ENCODE measurements at places on chromosomes 2 and 18.

- DNase-seq = no peak
Measured at GRCh38 chr18:63159590-63159989, 160.0 kb downstream of the BCL2 start.

DNA sequence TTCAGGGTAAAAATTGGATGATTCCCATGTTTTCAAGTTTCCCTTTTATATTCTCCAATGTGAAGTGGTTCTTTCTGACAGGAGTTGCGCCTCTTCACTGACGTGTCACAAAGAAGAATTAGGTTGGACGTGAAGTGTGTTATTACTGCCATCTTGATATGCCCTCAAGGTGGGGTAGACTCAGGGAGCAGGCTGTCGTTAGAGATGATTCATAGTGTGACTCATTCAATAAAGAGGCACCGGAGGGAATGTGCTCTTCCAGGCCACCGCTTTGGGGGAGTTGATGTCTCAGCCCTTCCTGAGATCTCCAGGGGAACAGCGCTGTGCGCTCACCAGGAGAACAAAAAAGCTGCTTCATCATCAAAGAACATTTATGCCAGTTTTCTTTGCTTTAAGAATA lies 3.6 kb upstream of the DGKD start:
- no peak for DNase-seq

- DNase-seq = peak; percentile 65
Measured at GRCh38 chr2:191679818-191680600, 2.1 kb downstream of the NABP1 start.

DNA sequence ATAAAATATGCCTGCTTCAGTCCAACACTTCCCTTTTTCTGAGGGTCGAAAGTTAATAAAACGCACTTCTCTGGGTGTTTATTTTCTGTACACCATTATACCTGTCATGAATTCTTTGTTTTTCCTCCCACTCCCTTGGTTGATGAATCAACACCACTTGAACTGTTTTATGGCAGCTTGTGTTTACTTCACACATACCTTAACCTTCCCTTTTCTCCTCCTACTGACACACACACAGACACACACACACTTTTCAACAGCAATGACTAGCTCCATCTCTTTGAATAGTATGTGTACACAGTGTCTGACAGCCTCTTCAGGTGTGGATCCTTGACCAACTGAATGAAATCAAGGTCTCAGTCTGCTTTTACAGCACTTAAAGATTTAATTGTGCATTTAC lies 91.3 kb downstream of the SATB2 start:
- no peak for DNase-seq

- no peak for DNase-seq
Measured at GRCh38 chr2:189896809-189897208, 112.6 kb downstream of the PMS1 start.

DNA sequence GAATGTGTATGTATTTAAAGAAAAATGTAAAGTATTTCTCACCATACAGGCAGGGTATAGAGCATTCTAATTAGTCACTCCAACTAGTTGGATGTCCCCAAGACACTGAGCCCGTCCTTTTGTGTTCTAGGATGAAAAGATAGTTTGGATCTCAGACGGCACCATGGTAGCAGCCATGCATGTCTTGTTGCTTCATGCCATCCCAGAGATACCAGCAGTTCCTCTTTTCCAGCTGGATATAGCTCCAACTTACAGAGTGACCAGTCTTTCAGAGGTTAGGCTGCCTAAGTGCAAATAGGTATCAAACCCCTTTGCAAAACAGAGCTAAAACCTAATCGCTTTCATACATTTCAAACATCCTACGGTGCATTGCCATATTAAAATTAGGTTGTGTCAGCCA lies 275.3 kb downstream of the MTX2 start:
- no peak for DNase-seq

GRCh38 chr18:30971338-30971956 lies 71.1 kb downstream of the DSC3 start:
- no peak for DNase-seq

- no peak for DNase-seq
Measured at GRCh38 chr18:63262369-63263335, 56.9 kb downstream of the BCL2 start.

DNA sequence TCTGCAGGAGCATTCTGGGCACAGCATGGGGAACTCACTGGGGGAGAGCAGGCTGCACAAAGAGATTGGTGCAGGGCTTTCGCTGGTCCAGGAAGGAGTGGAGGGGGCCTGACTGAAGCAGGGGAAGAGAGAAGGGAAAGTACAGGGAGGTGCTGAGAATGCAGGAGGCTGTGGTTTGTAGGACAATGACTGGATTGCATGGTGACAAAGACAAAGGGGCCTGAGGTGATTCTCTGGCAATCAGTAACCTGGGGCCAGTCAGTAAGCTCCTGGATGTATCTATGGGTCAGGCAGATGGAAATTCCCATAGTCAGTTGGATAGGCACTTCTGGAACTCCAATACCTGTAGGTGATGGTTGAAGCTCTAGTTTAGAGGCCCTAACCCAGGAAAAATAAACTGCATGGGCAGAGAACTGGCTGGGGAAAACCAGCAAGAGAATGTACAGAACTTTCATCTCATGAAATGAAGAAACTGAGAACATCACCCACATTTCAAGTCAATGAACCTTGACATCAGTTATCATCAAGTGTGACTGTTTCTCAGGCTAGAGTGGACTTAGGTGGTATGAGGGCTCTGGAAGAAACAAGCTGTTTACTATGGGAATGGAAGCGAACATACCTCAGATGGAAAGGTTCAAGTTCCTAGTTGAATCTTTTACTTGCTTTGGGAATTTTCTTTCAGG lies 193.2 kb downstream of the TPGS2 start:
- DNase-seq = no peak

DNA sequence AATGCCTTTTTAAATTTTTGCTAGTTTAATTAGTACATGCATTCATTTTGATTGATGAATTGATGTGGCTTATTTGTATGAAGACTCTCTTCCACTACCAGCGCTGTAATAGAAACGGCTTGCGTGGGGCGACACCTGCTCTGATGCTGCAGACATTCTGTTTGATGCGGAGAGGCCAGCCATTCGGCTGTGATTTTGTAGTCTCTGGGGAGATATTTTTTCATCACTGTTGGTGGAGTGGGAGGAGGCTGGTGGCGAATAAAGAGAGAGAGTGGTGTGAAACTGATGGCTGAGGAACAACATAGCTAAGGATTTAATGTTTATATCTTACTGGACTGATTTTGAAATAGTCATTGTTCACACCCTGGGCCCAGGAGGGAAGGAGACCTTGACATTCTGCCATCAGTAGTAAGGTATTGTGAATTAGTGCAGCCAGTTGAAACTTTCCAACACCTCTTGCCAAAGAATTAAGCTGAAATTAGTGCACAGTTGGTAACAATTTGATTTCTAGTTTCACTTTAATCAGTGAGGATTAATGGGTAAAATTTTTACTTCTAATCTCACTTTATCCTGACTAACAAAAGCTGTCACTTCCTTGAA lies 224.1 kb downstream of the MTX2 start:
- DNase-seq = no peak

Measured in central memory CD4-positive, alpha-beta T cell (primary cell).